Activated CD8-positive, alpha-beta T cell treated with anti-CD3 and anti-CD28 coated beads, Interleukin-2, amount 10 ng/mL, durations not matched to agents 7 days and 5 days (primary cell): ENCODE measurements at places on chromosomes 2 and 18.

GRCh38 chr2:112920923-112921532 lies 10.1 kb downstream of the IL37 start:
- peak; percentile 24 for DNase-seq

- DNase-seq, result no peak
These were observed 48.7 kb downstream of the DPP4 start for GRCh38 chr2:162025121-162025911.

DNA sequence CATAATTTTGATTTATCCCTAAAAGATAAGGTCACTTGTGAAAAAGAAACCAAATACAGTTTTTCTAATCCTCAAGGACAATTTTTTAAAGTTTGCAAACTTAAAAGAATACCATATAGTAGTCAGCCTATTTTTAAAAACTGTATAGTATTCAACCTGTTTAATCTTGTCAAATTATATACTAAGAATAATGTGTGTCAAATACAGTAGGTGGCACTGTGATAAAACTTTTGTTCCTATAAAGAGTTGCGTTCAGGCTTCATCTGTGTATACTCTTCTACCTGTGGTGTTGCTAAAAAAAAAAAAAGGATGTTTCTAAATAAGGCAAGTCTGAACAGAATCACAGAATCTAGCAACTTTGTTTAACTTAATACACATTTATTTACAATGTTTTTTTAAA lies 68.6 kb downstream of the CCDC138 start:
- DNase-seq, result no peak

DNA sequence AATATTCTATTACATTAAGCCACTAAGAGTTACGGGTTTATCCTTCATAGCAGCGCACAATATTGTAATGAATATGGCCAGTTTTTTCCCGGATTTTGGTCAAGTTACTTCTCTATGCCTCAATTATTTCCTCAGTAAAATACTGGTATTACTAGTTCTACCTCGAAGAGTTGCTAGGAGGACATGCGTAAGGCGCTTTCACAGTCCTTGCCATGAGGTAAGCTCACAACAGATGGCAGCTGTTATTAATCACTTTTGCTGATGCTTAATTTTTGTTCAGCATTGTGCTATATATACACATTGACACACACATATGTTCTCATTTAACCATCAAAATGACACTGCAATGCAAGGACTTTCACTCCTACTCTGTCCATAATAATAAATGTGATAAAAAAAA lies 101.5 kb downstream of the SCG2 start:
- DNase-seq, result no peak
